ENCODE measurements at places on chromosomes 2 and 18.

DNA sequence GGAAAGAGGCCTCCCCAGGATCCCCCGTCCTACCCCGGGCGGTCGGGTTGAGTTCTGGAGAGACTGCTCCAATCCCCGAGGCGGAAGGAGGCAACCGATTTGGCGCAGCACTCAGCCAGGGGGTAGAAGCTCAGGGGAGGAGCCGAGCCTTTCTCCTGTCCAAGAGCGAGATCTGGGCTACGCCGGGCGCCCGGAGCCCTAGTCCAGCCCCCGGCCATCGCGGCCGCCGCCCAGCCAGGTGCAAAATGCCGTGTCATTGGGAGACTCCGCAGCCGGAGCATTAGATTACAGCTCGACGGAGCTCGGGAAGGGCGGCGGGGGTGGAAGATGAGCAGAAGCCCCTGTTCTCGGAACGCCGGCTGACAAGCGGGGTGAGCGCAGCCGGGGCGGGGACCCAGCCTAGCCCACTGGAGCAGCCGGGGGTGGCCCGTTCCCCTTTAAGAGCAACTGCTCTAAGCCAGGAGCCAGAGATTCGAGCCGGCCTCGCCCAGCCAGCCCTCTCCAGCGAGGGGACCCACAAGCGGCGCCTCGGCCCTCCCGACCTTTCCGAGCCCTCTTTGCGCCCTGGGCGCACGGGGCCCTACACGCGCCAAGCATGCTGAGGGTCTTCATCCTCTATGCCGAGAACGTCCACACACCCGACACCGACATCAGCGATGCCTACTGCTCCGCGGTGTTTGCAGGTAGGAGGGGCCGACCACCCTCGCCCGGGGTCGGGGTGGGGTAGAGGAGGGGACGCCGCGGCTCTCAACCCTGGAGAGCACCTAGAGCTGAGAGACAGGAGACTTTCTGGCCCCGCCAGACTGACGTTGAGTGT is at the start of gene DYSF:
TSS of gene DYSF (plus strand) at position 158 of the 817 bp plus-strand sequence.
- peak; percentile 8 for DNase-seq

GRCh38 chr2:7007846-7008741 is 90.9 kb downstream of the RNF144A start:
- no peak for DNase-seq

DNA sequence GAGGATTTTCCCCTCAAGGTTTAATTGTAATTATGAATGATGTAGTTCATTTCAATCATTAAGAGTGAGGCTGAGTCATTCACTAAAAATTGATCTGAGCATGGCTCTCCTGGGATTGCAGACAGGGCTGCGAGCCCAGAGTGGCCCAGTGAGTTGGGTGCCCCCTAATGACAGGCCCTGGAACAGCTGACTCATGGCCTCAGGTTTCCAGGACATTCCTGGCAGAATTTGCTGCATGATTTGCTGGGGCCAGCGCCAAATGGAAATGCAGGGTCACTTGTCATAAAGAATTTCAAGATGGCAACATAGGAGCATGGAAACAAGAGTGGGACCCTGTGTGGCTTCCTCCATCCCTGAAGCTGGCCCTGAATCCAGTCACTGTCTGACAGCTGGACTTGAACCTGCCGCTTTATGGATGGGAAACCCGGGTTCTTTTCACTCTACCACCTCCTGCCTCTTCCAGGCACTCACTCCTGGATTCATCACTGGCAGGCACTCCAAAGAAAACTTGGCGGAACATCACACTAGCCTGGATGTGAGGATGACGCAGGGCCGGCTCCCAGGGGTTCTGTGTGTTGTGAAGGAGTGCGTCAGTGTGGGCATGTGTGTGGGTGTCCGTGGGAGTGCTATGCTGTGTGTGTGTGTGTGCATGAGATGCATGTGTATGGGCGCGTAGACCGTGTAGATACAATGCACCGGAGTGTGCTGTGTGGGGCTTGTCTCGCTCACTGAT is 15.2 kb downstream of the OTOF start:
- DNase-seq: no peak

GRCh38 chr2:211812587-211812986 is 726.0 kb downstream of the ERBB4 start:
- DNase-seq: no peak

DNA sequence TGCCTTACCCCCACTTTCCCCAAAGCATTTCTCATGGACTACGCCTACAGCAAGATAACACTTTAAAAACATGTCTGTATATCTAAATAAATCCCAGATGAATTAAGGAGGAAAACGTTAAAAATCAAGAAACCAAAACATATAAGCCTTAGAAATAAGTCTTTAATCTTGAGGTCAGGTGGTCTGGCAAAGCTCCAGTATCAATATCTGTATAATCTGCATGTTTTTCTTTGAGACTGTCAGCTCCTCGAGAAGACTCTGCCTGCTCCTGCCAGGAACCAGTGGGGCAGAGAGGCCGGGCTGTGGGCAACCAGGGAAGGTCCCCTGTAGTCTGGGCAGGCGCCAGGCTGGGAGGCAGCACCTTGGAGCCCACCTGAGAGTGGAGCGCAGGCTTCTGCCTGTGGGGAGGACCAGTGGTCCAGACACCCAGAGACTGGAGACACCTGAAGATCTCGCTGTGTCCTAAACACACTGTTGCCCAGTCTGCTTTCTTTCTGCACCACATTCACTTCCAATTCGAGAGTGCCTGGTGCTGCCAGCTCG is 291.0 kb upstream of the SOX11 start:
- DNase-seq: no peak

GRCh38 chr2:205780645-205781044 is 98.3 kb downstream of the NRP2 start:
- DNase-seq: no peak

- no peak for DNase-seq
These were observed 25.2 kb downstream of the CAB39 start for GRCh38 chr2:230737791-230738226.

- no peak for DNase-seq
These were observed 430 bp upstream of the CHMP1B start for GRCh38 chr18:11850821-11851145.

DNA sequence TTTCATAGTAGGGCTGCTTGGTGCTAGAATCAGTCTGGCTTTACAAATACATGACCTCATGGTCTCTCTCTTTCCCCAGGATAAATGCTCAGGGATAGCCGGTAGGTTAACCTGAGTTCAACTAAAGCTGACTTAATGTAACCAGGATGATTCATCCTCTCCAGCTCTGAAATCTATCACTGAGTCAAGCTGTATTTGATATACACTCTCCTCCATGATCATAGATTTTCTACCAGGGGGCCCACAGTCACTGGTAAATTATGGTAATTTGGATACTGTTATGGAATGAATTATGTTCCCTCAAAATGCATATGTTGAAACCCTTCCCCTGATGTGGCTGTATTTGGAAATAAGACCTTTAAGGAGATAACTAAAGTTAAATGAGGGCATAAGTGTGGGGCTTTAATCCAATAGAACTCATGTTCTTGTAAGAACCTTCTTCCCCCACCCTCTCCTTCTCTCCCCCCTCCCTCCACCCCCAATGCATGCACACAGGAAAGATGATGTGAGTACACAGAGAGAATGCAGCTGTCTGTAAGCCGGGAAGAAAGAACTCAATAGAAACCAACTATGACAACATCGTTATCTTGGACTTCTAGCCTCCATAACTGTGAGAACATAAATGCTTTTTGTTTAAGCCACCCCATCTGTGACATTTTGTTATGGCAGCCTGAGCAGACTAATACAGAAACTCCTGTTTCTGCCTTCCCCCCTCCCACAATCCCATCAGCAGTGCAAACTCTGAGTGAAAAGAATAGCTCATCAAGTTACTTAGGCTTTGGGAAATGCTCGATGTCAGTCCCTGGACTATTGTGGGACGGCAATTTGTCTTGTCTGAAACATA is 134.9 kb upstream of the KYNU start:
- DNase-seq: no peak

- DNase-seq: no peak
These were observed 73.5 kb upstream of the SPTBN1 start for GRCh38 chr2:54382601-54383000.

- no peak for DNase-seq
These were observed 594.6 kb downstream of the SLC4A3 start for GRCh38 chr2:220221992-220222391.

DNA sequence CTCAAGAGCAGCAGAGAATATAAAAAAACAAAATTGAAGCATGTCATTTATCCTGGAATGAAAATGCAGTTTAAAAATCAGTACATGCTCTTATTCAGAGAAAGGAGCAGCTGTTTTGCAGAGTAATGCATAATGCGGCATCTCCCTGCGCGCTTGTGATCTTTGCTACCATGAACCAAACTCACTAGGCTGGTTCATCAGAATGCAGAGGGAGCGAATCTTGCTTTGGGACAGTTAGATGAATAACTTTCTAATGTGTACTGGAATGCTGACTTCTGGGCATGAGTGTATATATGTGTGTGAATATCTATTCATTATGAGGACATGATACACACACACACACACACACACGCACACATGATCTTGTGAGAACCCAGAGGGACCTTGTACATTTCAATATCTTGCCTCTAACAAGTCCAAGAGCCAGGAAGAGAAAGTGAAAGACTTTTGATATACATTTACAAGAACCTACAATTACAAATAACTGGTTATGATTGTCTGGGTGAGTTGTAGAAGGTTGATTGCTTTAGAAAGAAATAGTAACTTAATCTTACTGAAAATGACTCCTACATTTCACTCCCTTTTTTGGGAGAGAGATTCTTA is 54.1 kb upstream of the THOC1 start:
- DNase-seq: no peak

DNA sequence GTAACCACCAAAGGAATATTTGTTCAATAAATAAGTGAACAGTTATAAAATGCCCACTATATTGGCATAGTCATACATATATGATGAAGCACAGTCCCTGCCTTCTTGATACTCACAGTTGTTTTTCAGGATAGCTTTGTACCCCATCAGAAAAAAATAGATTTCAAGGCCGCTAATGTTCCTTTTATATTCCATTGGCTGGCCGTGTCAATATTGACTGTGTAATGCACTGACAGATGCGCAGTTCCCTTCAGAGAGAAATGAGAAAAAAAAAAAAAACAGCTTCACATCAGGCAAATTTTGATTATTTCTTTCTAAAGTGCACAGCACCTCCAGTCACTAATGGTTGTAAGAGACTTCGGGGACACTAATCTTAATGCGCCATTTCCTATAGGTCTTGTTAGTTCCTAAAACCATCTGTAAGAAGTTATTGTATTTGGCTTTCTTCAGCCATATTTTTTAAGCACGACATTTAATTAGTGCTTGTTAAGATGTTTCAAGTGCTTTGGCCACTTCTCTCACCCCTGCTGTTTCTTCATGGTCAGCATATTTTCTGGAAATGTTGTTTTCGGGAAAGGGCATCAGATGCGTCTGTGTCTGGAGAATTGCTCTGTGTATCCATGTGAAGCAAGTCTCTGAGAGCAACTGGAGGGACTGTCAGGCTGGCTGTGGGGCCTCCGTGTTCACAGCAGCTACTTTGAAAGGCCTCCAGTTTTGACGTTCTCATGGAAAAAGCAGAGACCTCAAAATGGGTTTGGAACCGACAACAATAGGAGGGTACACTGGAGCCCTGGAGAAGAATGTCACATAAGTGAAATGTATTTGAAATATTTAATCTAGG is 378.3 kb downstream of the MTX2 start:
- no peak for DNase-seq

DNA sequence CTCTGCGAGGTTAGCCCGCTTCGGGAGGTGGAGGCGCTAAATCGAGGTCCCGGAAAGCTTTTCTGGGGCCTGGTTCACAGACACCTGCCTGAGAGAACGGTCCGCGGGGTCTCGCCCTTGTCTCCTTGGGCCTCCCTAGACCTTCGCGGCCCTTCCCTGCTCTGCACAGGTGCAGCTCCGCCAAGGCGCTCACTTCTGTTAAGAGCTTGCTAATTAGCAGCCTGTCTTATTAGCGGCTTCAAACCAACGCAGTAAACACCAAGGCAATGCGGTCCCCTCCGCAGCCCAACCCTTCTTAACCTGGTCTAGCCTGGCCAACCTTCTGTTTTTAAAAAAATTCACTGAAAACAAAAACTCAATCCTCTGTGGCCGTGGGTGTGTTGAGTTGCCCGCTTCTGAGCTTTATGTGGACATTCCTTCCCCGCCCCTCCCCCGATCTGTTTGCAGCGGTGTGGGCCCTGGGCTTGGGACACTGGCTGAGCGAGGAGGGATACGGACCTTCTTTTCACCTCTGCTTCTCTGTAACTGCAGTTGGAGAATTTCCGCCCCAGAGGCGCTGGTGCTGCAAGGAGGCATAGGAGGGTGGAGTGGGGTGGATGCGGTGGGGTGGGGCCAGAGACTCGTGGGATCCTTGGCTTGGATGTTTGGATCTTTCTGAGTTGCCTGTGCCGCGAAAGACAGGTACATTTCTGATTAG is 3.4 kb upstream of the HOXD4 start:
- DNase-seq: no peak

Data from activated CD4-positive, alpha-beta T cell treated with anti-CD3 and anti-CD28 coated beads, Interleukin-2, amount 50 U/mL, for 48 hours (primary cell).